ENCODE measurements at places on chromosomes 12 and 14.

- DNase-seq = no peak
Observed at GRCh38 chr12:108316176-108317086, 22.7 kb downstream of the CMKLR1 start.

DNA sequence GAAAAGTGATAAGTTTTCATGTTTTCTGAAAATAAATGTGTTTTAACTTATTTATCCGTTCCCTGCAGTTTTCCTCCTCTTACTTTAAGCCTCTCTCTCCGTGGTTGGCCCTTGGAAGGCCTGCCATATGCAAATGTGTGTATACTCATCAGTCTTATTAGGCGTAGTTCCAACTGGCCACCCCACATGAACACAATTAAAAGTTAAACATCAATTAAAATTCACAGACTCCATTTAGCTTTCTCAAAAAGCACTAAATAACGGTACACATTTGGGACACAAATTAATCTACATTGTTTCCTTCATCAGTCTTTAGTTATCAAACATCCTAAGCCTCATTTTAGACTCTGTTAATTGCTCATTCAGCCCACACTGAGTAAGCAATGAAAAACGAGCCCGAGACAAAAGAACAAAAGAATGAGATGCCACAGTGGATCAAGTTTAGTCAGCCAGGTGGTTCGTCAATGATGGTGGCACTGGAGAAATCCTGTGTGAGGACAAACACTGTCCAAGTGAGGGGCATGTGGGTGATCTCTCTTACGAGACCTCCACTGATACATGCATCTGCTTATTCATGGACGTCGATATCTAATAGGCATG is 76.0 kb upstream of the TMCC3 start:
- DNase-seq = no peak

DNA sequence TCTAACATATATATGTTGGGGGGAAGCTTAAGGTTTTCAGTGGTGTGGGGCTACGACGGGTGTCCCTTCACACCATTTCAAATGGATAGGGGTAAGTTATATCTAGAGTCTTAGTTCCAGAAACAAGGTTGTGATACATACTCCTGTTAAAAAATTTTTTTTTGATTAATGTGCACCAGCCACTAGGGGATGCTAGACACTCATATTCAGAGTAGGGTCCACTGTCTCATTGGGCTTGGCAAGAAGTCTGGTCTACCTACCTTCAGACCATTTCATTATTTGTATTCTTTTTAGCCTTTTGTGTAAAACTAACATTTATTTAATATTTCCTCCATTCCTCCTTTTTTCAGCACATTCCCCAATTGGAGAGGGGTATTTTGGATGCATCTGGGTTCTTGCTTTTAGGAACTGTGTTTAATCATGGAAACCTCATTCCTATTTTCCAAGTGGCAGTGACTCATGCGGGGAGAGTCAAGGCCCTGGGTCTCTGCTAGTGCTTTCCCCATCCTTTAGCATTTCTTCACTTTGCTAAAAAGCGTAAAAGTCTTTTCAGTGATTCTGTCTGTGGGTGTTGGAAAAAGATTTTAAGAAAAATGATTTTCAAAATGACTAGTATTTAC is 33.4 kb downstream of the ANO4 start:
- no peak for DNase-seq

DNA sequence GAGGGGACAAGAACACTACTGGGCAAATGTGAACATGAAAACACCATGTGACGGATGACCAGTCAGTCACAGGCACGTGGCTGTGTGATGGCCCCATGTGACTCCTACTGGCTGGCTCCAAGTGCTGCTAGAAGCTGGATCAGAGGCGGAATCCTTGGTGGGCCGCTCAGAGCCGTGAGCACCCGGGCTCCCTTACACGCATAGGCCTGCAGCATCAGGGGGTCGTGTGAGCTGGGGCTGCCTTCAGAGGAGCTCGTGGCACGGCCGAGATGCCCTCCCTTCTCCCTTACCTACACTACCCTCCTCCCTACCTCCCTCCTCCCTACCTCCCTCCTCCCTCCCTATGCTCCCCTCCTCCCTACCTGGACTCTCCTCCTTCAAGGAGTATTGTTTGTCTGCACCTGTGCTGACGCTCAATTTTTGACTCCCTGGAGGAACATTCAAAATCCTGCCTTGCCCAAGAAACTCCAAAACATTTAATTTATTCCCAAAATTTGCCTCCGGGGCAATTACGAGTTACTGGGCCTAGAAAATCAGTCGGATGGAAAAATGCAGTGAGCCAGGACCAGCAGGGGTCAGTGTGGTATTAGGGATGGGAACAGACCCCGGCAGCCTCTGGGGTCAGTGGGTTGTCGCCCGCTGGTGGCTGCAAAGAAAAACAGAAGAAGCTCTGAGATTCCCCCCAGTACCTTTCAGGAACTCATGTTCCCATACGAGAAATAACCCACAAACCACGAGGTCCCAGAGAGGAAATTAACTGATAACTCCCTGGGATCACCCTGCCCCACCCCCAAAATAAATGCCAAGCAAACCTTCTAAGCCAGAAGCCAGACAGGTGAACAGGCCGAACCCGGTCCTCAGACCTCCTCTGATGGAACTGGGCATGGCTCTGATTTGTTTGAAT is 61.3 kb downstream of the C14orf132 start:
- DNase-seq = peak; percentile 56

GRCh38 chr12:45654002-45654665 is 75.4 kb upstream of the ARID2 start:
- DNase-seq = no peak

DNA sequence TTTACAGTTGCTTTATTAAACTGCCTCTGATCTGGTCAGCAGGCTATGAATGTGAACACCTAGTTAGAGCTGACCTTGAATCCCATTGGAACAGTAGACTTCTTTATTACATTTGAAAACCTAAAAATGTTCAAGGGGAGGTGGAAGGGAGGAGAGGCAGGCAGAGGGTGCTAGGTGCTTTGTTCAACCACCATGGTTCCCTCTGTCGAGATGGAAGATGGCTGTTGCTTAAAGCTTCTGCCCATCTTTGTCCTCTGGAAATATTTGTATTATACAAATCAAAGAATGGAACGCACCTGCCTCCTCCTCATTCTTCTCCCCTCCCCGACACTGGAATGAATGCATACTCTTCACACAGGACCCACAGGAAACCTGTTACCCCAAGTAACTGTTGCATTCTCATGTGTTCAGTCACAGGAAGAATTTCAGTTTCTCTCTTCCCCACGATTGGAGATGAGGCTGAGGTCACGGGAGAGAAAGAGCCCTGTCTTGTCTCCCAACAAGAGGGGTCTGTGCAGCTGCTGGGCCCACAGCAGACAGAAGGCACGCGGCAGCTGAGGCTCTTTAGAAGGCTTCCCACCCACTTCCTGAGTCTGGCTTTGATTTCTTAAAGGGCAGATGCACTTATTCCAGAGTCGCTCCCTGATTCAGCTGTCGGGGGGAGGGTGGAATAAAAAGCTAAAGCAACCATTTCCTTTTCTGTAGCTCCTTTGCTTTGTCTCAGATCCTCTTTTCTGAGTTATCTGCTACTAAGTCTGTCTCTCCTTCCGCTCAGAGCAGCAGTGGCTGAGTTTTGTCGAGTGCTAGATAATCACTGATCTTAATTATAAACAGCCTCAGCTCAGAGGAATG is 217.9 kb upstream of the BTG1 start:
- peak; percentile 27 for DNase-seq

- no peak for DNase-seq
Observed at GRCh38 chr14:71354801-71355200, 447.5 kb downstream of the PCNX1 start.

GRCh38 chr12:123187637-123188036 is 36.7 kb upstream of the PITPNM2 start:
- no peak for DNase-seq

DNA sequence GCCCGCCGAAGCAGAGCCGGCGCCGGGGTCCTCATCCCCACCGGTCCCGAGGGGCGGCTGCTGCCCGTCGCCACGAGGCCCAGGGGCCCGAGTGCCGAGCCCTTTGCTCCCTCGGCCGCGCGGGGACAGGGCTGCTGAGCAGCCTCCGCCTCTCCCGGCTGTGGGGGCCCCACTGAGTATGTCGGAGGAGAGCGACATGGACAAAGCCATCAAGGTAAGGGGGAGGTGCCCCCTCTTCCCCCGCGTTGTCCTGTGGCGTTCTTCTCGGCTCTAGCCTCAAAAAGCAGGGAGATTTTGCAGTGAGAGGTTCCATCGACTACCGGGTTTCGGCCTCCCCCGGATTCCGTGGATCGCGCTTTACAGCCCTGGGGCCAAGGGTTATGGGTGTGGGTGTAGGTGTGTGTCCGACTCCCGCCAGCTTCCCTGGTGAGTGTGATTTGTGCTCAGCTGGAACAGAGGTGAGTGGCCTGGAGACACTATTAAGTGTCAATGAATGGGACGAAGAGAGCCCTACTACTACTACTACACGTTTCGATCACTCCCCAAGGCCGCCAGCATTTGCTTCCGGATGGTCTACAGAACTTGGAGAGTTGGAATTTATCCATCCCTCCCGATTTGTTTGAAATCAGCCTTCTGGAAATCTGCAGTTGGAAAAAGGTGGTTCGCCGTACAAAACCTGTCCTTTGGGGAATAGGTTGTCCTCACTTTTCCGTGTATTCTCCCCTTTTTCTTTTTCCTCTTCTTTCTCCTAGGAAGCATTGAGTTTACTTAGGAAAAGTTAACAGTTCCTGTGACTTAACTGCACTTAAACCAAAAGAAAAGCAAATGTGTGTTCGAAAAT is 748 bp downstream of the MAPKAPK5 start:
- peak; percentile 15 for DNase-seq

DNA sequence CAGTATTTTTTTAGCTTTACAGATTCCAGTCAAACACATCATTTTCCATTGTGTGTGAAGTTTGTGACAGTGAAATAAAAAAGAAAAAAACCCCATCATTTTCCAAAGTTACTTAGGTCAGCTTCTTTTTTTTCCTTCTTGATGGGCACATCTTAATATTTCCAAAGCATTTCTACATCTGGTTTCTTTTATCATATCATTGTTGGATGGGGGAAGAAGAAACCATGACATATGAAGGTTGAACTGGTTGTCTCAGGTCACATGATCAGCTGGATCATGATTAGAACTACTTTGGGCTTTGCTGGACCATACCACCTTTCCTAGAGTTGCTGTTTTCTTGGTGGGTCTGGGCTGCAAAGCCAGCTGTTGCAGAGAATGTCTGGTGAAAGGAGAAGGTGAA is 59.8 kb downstream of the FOS start:
- no peak for DNase-seq

DNA sequence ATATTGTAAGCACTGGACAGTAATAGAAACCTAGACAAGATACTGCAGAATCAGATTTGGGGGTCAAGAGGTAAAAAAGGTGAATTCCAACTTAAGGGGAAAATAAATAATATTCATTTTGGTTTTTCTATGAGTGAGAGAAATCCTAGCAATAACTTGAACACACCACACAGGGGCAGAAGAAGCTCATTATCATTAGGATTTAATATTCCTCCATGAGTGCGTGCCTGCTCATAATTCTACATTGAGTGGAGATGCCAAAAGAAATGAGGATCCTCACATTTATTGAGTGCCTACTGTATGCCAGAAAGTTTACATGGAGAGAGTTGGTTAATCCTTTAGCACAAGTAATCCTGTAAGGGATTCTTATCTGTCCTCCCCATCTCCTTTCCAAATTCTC is 40.5 kb upstream of the C14orf132 start:
- no peak for DNase-seq

- no peak for DNase-seq
Observed at GRCh38 chr12:65924716-65925115, 100.4 kb downstream of the HMGA2 start.

DNA sequence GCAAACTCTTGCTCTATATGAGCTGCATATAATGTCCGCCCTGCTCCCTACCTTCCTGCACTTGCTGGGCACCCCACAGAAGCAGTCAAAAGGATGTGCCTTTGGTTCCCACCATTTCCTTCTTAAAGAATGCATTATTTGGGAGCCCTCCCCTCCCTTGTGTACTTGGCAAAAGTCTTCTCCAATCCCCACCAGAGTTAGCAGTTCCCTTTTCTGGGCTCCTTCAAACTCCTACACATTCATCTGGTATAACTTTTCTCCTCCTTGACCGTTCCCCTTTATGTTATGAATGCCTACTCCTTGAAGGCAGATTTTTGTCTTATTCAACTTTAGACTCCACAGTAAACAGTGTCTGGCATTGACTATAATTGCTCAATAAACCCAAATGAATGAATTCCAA is 27.8 kb downstream of the AREL1 start:
- DNase-seq = no peak

DNA sequence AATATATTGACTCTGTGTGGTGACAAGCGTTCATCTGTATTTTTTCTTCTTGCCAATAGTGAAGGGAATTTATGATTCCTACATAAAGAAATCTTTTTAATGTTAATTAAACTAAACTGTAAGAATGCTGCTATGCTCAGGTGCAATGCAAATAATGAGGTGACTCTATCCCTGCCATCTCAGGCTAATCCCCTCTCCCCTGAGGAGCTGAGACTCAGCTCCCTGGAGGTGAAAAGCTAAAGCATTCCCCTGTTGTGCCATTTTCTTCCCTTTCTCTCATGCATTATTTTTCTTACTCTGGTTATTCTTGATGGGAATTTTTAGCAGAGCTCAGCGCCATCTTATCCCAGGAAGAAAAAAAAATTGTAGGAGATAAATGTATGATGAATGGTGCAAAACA is 113.9 kb upstream of the FGD4 start:
- no peak for DNase-seq

- DNase-seq = no peak
Observed at GRCh38 chr12:130087222-130087621, 75.0 kb upstream of the FZD10 start.

DNA sequence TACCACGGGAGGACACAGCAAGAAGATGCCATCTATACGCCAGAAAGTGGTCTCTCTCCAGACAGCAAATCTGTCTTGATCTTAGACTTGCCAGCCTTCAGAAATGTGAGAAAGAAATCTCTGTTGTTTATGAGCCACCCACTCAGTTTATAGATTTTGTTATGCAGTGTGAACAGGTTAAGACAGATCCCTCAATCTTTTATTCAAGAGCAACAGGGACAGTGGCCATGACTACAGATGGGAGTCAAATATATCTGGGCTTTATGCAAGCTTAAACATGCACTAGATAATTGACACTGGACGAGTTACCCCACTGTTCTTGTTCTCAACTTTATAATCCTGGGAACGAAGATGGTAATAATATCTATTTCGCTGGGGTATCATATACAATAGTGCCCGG is 288.7 kb downstream of the RPAP3 start:
- DNase-seq = no peak

DNA sequence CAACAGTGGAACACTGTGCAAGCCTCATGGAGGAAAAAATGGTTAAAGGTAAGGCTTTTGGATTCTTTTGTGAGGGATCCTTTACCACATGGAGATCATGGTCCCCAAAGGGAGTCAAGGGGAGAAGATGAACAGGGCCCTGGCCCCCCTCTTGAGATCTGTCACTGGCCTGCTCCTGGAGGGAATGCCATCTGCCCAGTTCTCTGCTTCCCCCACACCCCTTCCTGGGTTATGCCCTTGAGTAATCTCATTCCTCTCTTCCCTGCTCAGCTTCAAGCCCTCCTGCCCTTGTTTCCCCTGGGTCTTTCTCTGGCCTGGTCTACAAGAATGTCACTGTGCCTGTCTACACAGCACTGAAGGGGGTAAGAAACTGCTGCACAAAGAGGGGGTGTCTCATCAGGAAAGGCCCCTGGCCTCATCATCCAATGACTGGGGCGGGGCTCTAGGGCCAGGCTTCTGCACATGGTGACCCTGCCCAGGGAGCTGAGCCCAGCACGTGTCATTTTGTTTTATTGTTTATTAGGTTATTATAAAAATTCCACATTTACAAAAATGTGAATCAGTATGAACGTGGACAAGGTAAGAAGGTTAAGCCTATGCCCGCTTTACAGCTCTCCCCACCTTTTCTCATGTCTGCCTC is 30.3 kb downstream of the PIGH start:
- no peak for DNase-seq

GRCh38 chr12:122999986-123000420 is 19.5 kb downstream of the ARL6IP4 start:
- DNase-seq = no peak

Measured in CD4-positive, alpha-beta T cell (primary cell).